ENCODE measurements at places on chromosomes 2 and 18.

GRCh38 chr2:72825257-72826155, at the start of gene EXOC6B:
Gene EXOC6B, minus strand, starts transcription at chr2:72826033.
- DNase-seq: peak; percentile 88

DNA sequence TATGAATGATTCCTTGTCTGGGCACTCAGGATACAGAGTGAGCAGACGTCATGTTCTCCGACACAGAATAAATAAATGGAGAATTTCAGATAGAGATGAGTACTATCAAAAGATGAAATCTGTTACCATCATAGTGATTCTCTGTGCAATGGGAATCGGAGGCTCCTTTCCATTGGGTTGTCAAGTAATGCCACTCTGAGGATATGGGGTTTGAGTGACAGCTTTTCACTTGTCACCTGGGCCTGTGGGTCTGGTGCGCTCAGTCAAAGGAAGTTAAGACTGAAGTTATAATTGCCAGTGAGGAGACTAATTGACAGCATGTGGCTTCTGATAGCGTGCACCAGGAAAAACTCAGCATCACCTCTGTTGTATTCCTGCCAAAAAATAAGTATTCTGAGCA, 387.2 kb downstream of the SOX11 start:
- no peak for DNase-seq

GRCh38 chr18:30903566-30903965, 139.0 kb downstream of the DSC3 start:
- peak; percentile 89 for DNase-seq

DNA sequence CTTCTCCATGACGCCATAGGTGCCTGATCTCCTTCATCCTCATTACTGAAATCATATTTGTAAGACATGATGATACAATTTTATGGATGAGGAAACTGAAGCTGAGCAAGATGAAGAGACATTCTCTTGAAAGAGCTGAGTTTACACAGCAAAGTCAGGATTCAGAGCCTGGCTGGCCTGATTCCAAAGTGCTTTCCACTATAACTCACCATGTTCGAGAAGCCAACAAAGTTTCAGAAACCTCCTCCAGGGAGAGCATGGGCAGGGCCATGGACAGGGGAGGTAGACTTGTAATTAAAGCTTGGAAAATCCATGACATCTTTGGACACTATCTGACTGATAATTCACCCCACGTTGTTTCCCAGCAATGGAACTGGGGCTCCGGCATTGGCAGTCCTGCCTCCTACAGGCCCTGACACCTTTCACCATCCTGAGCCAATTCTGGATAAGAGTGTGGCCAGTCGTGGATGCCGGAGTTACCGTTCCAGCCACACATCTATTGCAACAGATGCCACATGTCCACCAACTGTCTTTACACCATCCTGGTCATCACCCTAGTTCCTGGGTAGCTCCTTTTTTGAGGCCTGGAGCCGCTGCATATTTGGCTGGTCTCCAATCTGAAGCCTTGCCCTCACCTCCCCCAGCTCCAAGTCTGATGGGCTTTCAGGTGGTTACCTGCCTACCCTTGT, 85.0 kb upstream of the PPP1CB start:
- no peak for DNase-seq

DNA sequence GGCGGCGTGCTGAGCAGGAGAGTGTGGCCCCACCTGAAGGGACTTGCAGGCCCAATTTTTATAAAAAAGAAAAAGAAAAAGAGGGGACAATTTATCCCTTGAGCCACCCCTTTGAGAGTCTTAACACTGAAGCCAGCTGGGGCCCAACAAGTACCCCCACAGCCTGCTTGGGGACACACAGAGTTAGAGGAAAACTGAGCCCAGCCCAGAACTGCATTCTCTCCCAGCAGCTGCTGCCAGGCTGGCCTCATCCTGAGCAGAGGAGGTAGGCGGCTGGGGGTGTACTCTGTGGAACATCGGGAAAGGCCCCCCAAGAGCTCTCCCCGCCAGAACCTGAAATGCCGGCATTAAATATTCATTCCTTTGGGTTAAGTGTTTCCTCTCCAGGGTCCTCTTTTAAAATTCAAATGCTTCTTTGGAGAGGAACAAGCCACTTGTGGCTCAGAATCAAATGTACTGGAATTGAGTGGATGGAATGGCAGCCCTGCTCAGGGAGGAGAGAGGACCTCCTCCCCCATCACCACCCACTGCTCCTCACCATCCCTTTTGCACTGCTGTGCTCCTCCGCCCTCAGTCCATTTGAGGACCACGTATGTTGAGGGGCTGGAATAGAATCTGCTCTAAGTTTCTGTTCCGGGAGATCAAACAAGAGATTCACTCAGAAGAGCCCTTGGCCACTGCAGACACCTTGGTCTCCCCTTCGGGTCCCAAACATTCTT, 45.6 kb downstream of the C1QL2 start:
- DNase-seq: no peak

DNA sequence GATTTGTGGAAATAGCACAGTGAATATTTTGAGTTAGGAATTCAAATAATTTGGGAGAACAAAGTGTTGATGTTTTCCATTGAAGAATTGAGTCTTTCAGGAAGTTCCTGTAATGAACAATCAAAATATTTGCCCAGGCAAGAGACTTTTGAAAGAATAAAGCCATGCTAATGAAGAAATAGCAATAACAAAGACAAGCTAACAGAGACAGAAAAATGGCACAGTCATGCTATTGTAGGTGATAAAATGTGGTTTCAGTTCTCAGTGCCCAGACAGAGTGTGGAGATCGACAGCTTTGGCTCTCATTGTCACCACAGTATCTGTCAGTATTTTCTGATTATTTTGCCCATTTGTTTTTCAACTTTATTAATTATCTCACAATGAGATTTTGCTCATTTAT, 490.8 kb upstream of the PIK3C3 start:
- DNase-seq: no peak

DNA sequence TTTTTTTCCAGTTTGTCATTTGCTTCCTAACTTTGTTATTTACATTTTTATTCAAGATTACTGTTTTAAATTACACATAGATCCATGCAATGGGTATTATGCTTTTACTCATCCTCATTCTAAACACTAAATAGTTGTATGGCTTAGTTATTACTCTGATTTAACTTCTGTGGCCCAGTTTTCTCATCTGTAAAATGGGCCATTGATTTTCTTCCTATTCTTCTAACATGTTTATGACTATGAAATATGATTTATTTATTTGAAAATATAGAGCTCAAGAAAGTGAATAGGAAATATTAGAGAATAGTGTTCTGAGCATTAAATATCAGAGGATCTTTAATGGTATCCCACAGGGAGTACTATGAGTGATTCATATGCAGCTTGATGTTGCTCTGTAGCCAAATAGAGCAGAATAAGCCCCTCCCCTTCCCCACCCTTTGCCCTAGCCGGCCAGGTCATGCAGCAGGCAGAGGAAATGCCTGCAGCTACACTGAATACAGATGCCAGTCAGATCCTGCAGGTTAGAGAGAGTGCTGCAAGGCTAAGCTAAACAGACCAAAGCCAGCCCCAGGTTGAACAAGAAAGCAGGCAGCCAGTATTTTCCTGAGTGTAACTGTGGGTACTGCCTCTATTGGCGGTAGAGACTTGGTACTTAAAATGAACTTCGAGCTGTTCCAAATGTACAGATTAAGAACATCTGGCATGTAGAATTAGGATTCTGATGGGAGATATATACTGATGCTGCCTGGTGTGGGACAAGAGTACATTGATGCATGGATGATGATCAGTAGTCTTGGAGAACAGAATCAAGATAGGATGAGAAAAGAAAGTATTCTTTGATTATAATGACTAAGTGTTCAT, 11.7 kb upstream of the ACYP2 start:
- peak; percentile 90 for DNase-seq

- no peak for DNase-seq
Measured at GRCh38 chr2:19051203-19051831, 307.1 kb downstream of the OSR1 start.

DNA sequence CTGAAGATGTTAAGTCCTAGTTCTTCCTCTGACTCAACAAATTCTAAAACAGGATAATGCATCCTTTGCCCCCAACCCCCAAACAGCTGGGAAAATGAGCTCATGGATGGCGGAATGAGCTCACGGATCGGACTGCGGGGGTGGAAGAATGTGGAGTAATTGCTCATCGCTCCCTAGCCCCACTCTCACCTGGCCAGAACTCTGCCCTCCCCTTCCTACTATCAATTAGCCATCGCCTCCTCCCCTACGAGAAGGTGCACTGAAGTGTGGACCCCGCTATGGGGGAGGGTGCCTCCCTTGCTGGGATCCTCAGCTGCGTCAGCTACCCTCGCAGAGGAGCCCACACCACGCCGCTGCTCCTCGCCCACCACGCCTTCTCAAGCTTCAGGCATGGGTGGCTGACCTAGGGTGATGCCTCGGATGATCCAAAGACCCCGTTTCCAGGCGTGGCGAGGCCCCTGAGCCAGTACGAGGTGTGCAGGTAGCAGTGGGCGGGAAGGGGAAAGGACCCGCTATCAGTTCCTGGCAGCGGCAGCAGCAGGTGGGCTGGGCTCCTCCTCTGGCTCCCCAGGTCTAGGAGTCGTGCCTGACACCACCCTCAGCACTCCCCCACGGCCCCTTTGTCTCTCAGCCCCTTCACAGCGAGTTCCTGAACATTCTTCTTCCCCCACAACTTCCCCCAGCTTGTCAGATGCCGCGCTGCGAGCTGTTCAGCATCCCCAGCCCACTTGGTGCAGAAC, 82.1 kb upstream of the POMC start:
- DNase-seq: no peak

DNA sequence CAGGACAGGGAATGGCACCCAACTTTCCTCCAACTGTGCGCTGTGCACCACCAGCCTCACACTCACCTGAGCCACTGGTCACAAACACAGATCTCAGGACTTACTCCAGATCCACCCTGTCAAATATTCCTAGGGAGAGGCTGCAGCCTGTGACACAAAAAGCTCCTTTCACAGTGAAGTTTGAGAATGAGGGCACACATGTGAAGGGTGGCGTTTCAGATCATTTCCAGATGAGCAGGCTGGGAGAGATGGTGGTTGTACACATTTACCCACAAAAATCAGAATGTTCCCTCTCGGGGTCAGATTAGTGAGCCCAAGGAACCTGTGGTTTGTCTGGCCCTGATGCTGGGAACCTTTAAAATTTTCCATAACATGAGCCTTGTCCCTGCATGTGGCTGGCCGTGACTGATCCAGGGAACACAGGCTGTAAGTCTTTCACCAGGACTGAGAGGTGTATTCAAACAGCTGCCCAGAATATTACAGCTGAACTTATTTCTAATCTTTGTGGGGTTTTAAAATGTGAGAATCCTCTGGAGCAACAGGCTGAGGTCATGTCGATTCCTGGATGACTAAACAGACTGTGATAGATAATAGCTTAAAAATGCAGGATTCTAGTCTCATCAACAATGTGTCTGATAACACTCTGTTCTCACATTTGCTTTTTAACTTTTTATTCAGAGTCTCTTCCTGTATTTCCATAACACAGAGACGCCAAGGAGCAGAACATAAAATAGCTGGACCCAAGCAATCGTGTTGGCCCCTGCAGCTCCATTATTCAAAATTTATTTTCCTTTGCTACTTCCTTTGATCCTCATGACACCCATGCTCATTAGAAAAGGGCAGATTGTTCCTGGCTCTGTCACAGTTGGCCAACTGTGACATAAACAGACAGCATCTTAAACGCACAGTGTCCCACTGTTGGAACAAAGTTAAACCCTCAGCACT, 35.5 kb downstream of the IL1R2 start:
- DNase-seq: peak; percentile 87

GRCh38 chr2:96354492-96354891, 18.9 kb downstream of the NCAPH start:
- no peak for DNase-seq

GRCh38 chr2:3956892-3957291, 253.5 kb downstream of the DCDC2C start:
- DNase-seq: no peak

- no peak for DNase-seq
Measured at GRCh38 chr2:9236867-9237266, 30.3 kb downstream of the ASAP2 start.

DNA sequence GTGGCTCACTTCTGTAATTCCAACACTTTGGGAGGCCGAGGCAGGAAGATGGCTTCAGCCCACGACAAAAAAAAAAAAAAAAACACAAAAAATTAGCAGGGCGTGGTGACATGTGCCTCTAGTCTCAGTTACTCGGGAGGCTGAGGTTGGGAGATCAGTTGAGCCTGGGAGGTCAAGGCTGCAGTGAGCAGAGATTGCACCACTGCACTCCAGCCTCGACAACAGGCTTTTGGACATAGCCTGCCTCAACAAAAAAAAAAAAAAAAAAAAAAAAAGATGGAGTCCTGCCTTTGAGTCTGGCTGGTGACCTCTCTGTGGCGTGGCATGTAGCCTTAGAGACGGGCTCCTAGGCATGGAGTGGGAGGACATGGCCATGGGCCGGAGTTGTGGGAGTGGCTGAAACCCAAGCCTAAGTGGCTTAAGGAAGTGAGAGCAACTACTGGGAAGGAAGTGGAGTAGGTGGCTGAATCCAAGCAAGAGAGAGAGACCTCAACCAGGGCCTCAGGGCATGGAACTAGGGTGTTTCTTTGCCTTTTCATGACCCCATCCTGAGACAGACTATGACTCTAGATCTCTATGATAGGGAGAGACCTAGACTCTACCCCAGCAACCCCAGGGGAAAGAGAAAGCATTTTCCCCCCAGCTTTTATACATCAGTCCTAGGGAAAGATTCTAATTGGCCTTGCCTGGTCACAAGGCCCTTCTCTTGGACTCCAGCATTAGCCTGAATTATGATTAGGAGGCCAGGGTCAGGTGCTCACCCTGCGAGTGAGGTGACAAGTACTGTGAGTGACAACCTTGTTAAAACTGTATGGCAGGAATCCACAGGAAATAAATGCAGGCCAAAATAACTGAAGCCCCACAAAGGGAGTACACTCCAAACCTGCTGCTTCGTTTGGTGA, 34.2 kb downstream of the NPAS2 start:
- no peak for DNase-seq

DNA sequence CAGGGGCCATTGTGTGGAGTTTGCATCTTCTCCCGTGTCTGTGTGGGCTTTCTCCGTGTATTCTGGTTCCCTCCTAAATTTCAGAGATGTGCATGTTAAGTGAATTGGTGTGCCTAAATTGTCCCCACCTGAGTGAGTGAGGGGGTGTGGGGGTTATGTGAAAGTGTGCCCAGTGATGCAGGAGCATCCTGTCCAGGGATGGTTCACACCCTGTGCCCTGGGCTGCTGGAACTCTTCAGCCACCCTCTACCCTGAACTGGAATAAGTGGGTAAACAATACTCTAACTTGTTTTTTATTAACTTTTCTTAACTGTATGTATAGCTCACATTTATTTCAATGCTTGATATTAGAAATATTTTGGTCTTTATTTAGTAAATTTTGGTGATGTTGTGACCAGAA, 56.0 kb downstream of the UBE2E3 start:
- no peak for DNase-seq

- DNase-seq: no peak
Measured at GRCh38 chr2:73232403-73233153, 461 bp downstream of the PRADC1 start.

DNA sequence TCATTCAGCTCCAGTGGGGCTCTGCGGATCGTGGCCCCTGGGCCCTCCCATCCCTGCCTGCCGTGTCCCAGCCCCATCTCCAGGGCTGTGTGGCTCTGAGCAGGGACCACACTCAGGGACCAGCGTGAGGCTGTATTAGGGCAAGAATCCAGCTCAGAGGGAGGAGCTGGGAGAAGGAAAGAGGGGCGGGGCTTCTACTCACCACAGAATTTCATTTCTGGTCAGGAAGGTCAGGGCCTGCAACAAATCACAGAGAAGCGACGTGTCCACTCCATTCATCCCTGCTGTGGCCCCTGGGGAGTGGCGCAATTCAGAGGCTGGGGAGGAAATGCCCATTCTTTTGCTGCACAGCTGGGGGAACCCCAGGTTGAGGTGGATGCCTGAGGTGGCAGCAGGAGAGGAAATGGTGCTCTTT, 828 bp downstream of the CIB4 start:
- peak; percentile 77 for DNase-seq

All from NCI-H226 (cell line).